ENCODE measurements at places on chromosomes 3 and 15.

- DNase-seq: no peak
These were observed 100.5 kb downstream of the ATP8B4 start for GRCh38 chr15:50018491-50018890.

- DNase-seq: no peak
These were observed 40.1 kb downstream of the FBLN2 start for GRCh38 chr3:13588993-13589392.

- no peak for DNase-seq
These were observed 12.2 kb upstream of the IFT57 start for GRCh38 chr3:108234387-108234957.

GRCh38 chr15:73952913-73953750 lies 26.9 kb downstream of the LOXL1 start:
- no peak for DNase-seq

- no peak for DNase-seq
These were observed 51.5 kb downstream of the PLXNA1 start for GRCh38 chr3:127034195-127034989.

GRCh38 chr15:90883976-90884718 lies at the start of gene FES:
FES (plus strand) TSS chr15:90884504; CDS start chr15:90885046, 542 bp downstream.
- peak; percentile 87 for DNase-seq

GRCh38 chr3:129616713-129617112 lies 10.2 kb upstream of the PLXND1 start:
- peak; percentile 99 for DNase-seq

DNA sequence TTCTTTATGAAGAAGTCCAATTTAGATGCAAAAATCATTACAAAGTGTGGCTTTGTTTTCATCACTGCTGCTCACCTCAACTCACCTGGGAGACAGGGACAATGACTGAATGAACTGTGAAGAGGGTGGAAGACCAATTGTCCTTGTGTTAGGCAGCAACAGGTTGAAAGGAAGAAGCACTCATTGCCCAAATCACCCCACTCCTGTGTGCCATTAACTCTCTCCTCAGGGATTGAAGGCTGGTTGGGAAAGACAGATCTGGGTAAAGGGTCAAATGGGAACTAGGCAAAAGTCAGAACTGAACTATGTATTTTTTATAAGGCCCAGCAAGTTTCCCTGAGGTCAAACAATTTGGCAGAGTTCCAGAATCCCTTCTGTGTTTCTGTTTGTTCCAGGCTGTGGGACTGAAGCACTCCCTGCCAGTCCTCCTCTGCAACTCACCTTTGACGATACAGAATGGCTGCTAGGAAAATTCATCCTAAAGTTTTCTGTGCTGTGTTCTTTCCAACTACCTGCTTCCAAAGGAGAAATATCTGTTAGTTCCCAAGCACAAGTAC lies 68.6 kb upstream of the CCDC39 start:
- no peak for DNase-seq

DNA sequence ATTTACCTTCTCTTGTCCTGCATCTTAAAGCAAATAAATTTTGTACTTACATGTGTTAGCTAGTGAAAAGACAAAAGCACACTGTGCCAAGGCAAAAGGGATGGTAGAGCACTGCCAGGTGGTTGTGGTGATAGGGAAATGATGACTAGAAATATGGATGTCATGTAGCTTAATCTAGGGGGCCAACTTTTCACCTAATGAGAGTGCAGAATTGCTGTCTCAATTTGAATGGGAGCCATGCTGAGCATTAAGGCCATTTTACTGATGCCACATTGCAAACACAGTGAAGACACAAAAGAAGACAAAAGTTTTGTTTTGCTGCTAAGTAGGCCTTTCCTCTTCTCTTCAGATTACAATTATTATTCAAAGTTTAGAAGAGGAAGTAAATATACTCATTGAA lies 274.7 kb downstream of the PDCD6IP start:
- DNase-seq: no peak

DNA sequence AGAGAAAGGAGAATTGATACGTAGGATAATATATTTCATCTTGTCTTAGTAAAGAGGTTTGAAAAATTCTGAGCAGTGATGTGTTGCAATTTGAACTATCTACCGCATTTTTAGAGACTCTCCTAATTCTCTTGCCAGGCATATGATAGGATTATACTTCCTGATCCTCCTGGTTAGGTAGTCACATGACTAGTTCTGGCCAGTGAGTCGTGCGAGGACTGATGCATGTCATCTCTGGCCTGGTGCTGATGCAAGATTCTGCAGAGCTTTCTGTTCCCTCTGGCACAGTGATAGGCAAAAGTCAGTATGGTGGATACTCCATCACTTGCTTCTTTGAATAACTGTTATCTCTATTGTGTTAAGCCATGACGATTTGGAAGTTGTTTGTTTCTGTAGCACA lies 277.6 kb upstream of the NAALADL2 start:
- DNase-seq: peak; percentile 6

DNA sequence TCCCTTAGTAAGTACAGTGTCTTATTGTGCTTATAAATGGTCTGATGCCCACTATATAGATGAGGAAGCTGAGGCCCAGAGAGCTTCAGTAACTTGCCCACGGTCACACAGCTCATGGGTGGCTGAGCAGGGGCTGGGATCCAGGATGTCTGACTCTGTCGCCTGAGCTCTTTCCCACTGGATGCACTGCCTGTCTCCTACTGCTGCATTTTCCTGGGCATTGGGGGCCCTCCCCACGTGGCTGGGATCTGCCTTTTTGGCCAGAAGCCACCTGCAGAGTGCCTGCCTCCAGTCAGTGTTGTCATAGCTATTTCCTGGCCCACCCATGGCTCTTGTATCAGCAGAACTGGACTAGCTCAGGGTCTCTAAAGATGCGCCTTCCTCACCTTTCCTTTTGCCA lies 57.5 kb upstream of the TAMM41 start:
- DNase-seq: no peak

GRCh38 chr3:124263168-124263567 lies 271.2 kb upstream of the ROPN1 start:
- peak; percentile 76 for DNase-seq

- no peak for DNase-seq
These were observed 238.7 kb upstream of the GRM7 start for GRCh38 chr3:6622260-6622659.

GRCh38 chr15:76642671-76643070 lies 262.5 kb downstream of the SCAPER start:
- no peak for DNase-seq

GRCh38 chr15:85871545-85871944 lies 76.8 kb upstream of the KLHL25 start:
- DNase-seq: no peak

DNA sequence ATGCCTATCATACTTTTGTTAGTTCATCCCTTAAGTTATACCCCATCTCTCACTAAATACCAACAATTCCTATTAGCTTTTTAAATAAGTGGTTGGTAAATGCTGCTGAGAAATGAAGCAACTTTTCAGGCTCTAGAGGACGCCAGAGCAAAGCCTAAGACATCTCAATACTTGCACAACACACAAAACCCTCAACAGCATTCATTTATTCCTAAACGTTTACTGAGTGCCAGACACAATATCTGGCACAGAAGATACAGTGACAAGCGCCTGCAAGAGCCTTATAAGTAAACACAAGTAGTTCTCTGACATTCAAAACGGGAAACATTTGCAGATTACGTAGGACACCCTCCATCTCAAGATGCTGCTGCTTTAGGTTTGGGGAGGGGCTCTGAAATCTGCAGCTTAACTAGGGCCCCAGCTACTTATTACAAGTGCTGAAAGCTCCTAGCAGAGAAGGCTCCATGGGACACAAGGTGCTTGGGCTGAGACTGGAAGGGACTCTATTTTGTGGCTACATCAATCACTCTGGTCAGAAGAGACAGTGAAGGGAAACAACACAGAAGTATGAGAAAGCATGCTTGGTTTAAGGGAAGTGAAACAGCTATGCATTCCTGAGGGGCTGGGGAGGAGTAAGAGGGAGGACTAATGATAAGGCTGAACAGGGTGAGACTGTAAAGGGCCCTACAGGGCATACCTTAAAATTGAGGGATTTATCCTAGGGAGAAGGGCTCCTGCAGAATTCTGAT lies 311.3 kb downstream of the PLCL2 start:
- peak; percentile 33 for DNase-seq

All from suppressor macrophage treated with lipopolysaccharide for 1 hour (primary cell).